ENCODE measurements at places on chromosomes 12 and 14. TPM values are rescaled to one million over a fixed set of nuclear protein-coding genes. Genes with fewer than 3 reads are reported as not detected.

The STX2 gene
- total RNA-seq: 18.3 TPM

The JDP2 gene
- 45.7 TPM for total RNA-seq

The OR6C76 gene
- total RNA-seq: not detected

DNA sequence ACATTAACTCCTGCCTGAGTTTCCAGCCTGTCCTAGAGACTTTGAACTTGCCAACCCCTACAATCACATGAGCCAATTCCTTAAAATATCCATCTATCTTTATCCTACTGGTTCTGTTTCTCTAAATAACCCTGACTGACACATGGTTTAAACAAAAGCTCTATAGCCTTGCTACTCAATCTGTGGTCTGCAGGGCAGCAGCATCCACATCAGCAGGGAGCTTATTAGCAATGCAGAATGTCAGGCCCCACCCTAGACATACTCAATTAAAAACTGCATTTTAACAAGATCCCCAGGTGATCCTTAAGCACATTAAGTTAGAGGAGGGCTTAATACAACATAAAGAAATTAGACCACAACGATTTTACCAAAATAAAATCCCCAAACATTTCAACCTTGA, 108.3 kb upstream of the CPSF6 start:
- DNase-seq: no peak

The UNC119B gene
- total RNA-seq: 27.4 TPM

GRCh38 chr12:50678650-50679365, 85.1 kb upstream of the ATF1 start:
- DNase-seq: no peak

- DNase-seq: no peak
Measured at GRCh38 chr12:78494911-78495310, 369.7 kb upstream of the SYT1 start.

DNA sequence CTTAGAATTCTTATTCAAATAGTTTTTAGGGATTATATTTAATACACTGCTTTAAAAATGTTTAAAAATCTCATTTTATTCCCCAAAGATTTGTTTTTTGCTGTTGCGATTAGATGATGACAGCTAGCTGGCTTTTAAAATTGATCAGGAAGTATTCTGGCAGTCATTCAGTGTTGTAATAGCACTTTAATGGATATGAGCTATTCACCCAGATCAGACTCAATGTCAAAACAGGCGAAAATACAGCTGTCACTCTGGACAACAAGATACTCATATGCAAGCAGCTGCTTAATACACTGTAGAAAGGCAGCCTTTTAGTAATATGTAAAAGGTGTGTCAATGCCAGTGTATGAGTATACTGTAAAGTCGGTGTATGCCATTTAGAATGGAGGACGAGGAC, 91.7 kb downstream of the NPAS3 start:
- no peak for DNase-seq

GRCh38 chr12:55720894-55721444, 776 bp downstream of the RDH5 start:
- no peak for DNase-seq

The CLEC14A gene
- total RNA-seq: not detected

- no peak for DNase-seq
Measured at GRCh38 chr12:115756271-115756670, 521.2 kb downstream of the MED13L start.

The RNASE7 gene
- total RNA-seq: not detected

DNA sequence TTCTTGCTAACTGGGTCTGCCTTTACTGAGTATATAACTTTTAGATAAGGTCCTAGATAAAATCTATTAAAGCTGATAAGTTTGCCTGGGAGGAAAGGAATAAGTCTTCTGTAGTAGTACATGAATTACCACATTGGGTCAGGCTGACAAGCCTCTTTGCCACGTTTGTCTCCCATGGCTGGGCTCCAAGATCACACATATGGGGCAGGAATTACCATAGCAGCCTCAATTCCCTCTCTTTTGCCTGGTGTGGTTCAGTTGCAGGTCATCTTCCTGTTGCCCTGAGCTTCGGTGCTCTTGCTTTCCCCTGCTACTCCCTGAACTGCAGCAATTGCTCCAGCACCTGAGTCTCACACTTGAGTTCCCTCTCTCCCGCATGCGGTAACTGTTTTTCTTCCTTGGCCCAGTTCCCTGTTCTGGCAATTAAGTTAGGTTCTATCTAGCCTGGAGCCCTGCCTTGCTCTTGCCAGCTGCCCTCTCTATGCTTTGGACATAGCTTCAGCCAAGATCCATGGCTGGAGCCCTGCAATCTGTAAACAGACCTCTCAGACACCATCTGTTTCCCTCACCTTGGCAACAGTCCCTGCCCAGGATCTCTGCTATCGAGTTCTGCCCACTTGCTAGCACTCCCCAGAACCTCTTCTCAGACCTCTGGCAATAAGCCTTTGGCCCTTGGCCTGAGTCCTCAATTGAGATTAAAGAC, 5.8 kb upstream of the GLT8D2 start:
- DNase-seq: no peak

GRCh38 chr12:5430641-5431603, 986 bp upstream of the NTF3 start:
- peak; percentile 71 for DNase-seq

- DNase-seq: peak; percentile 36
Measured at GRCh38 chr12:48824112-48824511, 5.8 kb downstream of the CACNB3 start.

- DNase-seq: no peak
Measured at GRCh38 chr12:95766356-95767019, 24.1 kb downstream of the NTN4 start.

DNA sequence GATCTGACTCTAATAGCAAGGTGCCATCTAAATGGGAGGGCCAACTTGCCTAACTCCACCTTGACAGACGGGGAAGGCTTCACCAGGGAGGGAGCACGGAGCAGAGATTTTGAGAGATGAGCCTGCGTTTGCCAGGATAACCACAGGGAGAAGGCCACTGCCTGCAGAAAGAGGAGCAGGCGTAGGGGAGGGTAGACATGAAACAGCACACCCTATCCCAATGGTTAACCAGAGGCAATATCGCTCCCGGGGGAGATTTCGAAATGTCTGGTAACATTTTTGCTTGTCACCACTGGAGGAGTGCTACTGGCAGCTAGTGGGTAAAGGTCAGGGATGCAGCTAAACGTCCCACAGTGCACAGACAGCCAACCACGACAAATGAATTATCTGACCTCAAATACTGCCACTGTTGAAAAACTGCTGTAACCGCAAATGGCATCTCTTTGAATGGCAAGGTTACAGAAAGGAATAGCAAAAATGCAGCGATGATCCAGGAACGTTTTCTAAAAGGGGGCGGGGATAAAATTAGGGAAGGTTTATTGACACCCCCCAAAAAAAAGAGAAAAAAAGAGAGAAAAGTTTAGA, 126.0 kb upstream of the ATF7IP start:
- peak; percentile 75 for DNase-seq

DNA sequence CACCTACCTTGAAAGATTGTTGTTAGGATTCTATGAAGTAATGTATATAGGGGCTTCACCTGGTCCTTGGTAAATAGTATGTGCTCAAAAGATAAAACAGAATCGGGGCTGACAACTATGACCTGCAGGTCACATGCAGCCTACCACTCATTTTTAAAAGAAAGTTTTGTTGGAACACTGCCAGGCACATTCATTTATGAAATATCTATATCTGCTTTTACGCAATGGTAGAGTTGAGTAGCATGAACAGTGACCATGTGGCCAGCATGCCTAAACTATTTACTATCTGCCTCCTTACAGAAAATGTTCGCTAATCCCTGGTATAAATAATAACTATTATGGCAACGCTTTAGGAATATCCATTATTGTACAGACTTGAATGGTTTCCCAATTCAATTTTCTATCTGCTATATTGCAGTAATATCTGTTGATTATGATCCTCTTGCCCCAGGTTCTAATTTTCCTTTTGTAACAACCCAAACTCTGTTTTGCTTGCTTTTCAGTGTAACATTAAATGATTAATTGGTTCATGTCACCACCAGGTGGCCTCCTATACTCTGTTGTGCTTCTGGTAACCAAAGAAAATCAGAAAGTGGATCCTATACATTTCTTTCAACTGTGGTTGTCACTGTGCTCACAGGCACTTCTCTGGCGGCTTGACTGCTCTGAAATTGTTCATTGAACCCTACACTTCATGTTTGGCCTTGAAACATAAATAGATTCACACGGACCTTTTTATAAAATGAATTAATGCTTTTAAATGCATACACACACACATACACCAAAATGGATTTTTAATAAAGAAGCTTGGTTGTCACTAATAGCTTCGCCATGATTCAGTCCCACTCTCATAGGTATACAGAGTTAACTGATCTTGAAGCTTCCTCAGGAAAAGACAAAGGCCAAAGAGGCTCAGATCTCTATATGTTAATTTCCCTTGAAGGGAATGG, 227.7 kb upstream of the NPAS3 start:
- peak; percentile 60 for DNase-seq

The IRAK3 gene
- 0.04 TPM for total RNA-seq

GRCh38 chr12:63814146-63814772, 30.2 kb upstream of the SRGAP1 start:
- no peak for DNase-seq

The SLC17A8 gene
- not detected for total RNA-seq

The PRB2 gene
- not detected for total RNA-seq

GRCh38 chr14:102215071-102215470, 75.4 kb downstream of the WDR20 start:
- no peak for DNase-seq

The SLCO1A2 gene
- not detected for total RNA-seq

The TPH2 gene
- total RNA-seq: not detected

- DNase-seq: no peak
Measured at GRCh38 chr12:19158923-19159322, 29.4 kb downstream of the PLEKHA5 start.

DNA sequence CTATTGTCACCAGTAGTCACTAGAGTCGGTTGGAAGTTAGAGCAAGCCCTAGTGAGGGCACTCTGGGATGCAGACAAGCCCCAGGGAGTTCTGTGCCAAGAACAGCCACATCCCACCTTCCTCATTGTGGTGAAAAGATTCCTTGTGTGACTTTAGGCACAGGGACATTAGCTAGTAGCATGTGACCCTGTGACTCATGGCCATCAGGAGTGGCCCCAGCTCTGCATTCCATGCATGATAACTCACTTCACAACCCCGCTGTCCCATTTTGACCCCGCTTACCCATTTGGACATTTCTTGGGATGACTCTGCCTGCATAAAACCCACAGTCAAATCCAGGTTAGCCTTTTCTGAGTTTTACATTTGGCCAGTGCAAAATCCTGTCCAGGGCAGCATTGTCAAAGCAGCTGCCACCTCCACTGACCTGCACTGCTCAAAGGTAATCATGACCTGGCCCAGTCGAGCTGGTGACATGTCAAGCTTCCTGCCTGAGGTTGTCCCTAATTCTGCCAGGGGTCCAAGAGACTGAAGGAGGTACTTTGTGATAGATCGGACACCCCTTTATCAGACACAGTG, 430.5 kb downstream of the DPF3 start:
- no peak for DNase-seq

The MGAT4C gene
- not detected for total RNA-seq

GRCh38 chr12:132700212-132700822, 10.3 kb upstream of the PGAM5 start:
- no peak for DNase-seq

The SRGAP1 gene
- 0.02 TPM for total RNA-seq

DNA sequence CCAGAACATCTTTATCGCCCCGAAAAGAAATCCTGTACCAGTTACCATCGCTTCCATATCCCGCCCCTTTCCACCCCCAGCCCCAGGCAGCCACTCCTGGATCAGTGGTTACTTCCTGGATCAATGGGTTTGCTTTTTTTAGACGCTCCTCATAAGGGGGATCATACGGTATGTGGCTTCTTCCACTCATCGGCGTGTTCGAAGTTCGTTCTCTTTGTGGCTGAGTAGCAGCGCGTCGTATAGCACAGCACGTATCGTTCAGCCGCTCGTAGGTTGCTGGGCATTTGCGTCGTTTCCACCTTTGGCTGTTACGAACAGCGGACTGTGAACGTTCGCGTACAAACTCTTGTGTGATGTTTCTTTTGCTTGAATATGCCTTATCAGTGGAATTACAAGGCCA, 1.8 kb downstream of the NOC4L start:
- DNase-seq: no peak

DNA sequence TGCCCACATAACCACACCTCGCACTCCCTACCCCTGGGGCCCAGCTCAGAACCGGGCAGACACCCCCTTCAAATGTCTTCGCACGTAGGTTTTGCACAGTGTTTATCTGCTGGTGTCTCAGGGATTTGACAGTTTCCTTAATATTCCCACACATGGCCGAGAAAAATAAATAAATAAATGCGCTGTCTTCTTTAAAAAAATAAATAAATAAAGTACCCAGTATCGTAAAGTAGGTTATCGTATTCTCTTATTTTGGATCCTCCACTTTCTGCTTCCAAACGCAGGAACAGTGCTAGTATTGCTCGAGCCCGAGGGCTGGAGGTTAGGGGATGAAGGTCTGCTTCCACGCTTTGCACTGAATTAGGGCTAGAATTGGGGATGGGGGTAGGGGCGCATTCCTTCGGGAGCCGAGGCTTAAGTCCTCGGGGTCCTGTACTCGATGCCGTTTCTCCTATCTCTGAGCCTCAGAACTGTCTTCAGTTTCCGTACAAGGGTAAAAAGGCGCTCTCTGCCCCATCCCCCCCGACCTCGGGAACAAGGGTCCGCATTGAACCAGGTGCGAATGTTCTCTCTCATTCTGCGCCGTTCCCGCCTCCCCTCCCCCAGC, 710 bp upstream of the FOS start:
- no peak for DNase-seq

The NEUROD4 gene
- total RNA-seq: not detected

The ERBB3 gene
- 0.83 TPM for total RNA-seq

DNA sequence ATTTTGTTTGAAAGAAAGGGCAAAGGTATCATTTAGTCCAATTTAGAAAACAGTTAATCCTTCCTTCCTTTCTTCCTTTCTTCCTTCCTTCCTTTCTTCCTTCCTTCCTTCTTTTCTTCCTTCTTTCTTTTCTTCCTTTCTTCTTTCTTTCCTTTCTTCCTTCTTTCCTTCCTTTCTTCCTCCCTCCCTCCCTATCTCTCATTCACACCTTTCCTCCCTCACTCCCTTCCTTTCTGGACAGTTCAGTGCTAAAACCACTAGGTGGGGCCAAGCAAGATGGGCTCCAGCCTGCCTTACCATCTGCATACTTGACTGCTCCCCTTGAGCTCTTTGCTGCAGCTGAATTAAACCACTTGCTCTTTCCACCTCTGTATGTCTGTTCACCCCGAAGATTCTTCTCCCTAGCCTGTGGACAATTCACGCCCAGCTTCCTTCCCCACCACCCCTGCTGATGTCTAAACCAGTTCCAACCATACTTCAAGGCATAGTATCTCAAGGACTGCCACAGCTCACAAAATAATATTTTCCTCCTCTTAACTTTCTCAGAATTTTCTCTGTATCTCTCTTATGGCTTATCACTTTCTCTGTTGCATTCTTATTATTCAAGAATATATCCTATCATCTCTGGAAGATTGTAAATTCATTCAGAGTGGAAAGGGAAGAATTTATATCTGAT, 78.0 kb downstream of the DBX2 start:
- DNase-seq: peak; percentile 19

- no peak for DNase-seq
Measured at GRCh38 chr12:69039911-69040310, 106.9 kb upstream of the CPM start.

The SERPINA5 gene
- total RNA-seq: not detected

The LMNTD1 gene
- total RNA-seq: not detected

Data from OCI-LY7 (cell line).